ENCODE measurements at places on chromosomes 16 and 17. TPM values are rescaled to one million over a fixed set of nuclear protein-coding genes. Genes with fewer than 3 reads are reported as not detected.

DNA sequence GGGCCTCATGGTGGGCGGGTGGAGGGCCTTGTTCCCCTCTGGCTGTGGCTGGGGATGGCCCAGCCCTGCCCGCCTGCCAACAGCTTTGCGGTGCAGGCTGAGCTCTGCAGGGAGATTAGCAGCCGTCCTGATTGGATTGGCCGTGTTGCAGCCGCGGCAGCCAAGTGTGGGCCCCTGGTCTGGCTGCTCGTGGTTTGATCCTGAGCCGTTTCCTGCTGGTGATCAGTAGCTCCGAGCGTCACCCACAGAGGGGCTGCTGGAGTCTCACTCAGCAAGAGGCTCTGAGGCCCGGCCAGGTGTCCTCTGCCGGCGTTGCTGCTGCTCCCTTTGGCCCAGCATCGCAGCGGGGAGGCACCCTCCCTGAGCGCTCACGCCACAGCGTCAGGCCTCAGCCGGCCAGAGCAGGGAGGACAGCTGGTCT lies 32.5 kb downstream of the BAIAP2 start:
- no peaks in the 10 kb centered on the region for H3K36me3 ChIP-seq
- no peak for DNase-seq
- H3K4me1 ChIP-seq: peaks cover 22% of the 10 kb centered on the region
- H3K4me3 ChIP-seq: no peak overlapping the region
- no peaks in the 10 kb centered on the region for H3K27me3 ChIP-seq

Gene KRT20
- total RNA-seq: not detected

DNA sequence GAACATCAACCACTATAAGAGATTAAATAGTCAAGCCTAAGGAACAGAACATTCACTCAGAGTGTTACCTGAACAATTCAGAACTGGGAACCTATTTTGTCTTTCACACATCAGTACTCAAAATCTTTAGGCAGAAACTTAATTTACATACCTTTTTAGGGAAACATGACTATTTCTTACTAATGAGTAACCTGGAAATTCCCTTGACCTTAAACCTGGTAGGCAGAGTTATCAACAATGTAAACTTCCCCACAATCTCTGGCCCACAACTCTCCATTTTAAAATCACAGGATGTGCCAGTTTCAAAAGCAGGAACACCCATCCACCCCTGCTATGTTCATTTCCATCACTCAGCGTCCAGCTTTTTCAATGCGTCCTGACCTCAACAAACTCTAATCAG lies 132.9 kb upstream of the ANKFN1 start:
- no peaks in the 10 kb centered on the region for H3K27me3 ChIP-seq
- H3K27ac ChIP-seq: no peak overlapping the region
- H3K36me3 ChIP-seq: no peaks in the 10 kb centered on the region

DNA sequence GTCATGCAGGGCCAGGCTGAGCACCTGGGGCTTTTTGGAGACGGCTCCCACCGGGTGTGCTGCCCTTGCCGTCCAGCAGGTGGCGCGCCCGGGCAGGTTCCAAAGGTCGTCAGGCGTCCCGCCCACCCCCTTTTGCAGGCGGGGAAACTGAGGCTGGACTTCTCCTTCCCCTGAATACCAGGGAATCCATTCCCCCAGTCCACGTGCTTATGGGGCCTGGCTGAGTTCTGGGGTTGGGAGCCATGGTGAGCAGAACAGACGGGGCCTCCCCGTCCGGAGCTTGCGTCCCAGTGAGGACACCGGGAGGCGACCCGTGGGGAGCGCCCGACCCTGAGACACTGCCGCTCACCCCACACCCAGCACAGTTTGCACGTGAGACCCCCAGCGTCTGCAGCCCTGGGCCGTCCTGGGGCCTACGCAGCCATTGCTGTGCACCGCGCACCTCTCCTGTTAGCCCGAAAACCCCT lies 51.8 kb upstream of the JPH3 start:
- no peaks in the 10 kb centered on the region for H3K4me1 ChIP-seq
- H3K27me3 ChIP-seq: peaks cover 12% of the 10 kb centered on the region
- peak; percentile 87 for DNase-seq
- no peak overlapping the region for H3K4me3 ChIP-seq
- H3K36me3 ChIP-seq: no peaks in the 10 kb centered on the region

DNA sequence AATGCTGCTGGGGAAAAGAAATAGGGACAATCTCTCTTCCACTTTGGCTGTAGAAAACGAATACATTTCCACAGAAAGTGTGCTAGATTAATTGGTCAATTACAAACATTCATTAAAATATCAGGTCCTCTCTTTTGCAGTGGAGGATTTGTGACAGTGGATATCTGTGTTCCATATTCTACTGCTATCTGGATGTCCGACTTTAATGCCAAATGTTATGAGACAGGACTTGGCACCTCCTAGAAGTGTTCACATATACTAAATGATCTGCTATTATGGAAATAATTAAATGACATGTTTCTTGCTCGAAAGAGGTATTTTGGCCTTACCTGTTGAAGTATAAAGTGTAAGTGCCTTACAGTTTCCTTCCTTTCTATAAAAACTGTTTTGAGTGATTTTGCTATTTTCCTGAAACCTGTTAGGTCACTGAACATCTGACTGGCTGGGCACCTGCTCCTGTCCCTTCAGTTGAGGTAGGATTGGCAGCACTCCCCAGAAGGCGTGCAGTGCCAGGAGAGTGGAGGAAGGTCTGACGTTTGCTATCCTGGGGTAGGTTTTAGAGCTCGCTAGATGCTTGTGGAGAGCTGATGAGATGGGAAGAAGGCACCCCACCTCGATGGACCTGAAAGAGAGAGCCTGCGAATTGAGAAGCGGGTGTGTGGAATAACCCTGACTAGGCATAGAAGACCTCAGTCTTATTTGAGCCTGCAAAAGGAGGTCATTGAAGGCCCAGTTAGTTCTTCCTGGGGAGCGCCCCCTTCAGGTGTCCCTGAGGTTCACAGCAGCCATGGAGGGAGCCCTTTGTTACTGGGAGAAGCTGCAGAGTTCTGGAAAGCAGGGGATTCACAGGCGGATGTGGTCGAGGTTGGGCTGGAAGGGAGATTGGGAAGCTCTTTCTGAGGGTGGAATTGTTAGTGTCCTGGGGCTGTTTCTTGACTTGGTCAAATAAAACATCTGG lies 159.4 kb upstream of the ZNF267 start:
- peaks cover 7% of the 10 kb centered on the region for H3K36me3 ChIP-seq
- no peaks in the 10 kb centered on the region for H3K27me3 ChIP-seq
- DNase-seq: peak; percentile 71
- H3K27ac ChIP-seq: peak overlapping the region; percentile 93
- peak overlapping the region; percentile 99 for H3K4me3 ChIP-seq
- H3K4me1 ChIP-seq: peaks cover 11% of the 10 kb centered on the region

DNA sequence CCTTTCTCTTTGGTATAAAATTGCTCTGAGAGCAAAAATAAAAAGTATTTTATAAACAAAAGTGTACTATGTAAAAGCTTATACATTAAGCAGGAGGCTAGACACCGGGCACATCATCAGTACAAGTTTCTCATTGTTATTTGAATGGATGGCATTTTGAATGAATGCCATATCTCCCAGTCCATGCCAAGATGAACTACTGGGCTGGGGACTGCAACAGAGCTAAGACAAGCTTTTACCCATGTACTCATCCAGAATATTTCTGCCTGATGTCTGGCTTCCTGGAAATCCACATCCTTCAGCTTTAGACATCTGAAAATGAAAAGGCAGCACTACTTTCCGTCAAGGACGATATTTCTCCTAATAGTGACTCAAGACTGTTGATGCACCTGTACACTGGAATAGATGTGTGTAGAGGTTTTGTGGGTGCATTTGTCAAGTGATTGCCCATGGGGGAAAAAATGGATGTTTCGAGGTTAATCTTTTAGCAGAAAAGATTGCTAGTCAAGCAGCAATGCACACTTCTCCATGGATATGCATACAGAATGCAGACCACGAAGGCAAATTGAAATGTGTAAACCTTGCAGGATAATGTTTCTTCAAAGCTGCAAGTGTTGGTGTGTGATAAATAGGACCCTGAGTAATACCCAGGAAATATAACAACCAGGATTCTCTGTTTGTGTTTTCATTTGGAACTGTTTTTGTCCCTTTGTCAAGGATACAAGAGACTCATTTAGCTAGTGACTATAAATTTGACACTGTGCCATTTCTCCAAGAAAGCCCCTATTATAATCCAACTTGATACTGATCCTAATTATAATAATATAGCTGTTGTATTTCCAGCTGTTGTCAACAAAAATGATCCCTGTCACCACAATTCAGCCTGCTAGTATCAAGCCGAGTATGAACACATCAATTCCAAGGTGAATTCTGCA lies 173.8 kb downstream of the CDH8 start:
- no peak overlapping the region for H3K4me3 ChIP-seq
- no peak for DNase-seq
- H3K27ac ChIP-seq: no peak overlapping the region
- H3K27me3 ChIP-seq: no peaks in the 10 kb centered on the region

Gene SMIM5
- under 0.01 TPM for total RNA-seq

DNA sequence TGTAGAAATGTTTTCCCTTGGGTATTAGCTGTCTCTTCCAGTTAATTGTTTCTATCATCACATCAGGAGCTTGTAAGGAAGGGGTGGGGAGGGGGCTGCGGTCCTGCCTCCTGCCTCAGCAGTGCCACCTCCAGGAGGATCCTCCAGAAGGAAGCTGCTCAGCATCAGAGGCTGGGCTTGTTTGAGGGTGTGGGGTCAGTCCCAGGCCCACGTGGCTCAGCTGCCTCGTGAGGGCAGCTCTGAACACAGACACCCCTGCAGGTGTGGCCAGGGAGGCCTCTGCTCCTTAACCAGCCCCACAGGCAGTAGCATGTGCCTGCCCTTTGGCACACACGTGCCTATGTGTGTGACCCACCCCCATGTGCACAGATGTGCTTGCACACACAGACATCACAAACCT lies 46.3 kb downstream of the MRM1 start:
- DNase-seq: no peak
- no peaks in the 10 kb centered on the region for H3K36me3 ChIP-seq
- peaks cover 36% of the 10 kb centered on the region for H3K27me3 ChIP-seq
- H3K4me1 ChIP-seq: no peaks in the 10 kb centered on the region
- no peak overlapping the region for H3K4me3 ChIP-seq
- no peak overlapping the region for H3K27ac ChIP-seq

Gene CRYBA1
- total RNA-seq: not detected

DNA sequence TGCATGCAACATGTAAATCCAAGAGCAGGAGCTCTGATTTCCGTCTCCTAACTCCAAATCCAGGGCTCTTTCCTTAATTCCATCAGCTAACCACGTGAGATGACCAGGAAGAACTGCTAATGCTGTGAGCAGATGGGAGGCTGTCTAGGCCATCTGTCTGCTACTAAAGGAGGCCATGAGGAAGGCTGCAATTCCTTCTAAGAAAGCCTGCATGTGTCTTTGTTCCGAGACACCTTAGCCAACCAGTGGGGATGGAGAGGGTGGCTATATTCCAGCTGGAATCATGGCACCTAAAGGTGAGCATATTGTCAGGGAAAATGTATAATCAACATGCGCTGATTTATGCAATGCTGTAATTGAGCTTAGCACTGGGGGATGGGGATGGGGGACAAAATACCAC lies 267.2 kb upstream of the CDH5 start:
- DNase-seq: no peak
- H3K27ac ChIP-seq: no peak overlapping the region
- no peak overlapping the region for H3K4me3 ChIP-seq
- H3K4me1 ChIP-seq: peaks cover 6% of the 10 kb centered on the region
- no peaks in the 10 kb centered on the region for H3K27me3 ChIP-seq

DNA sequence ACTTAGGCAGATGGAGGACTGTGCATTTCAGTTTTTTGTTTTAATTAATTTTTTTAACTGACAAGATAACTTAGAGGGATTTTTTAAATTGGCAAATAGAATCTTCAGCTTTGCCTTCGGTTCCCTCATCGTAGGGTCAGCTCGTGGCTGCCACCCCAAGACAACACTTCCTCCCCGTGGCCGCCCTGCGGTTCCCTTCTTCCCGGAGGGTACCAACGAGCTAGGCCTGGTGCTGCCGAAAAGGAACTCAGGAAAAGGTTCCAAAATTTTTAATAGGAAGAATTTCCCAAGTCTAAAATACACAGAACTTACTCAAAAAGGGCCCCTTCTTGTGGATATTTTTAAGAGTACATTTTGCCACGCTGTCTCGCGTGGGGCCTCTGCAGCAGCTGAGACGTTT lies 210.4 kb upstream of the CHMP6 start:
- H3K27ac ChIP-seq: no peak overlapping the region
- no peaks in the 10 kb centered on the region for H3K36me3 ChIP-seq
- DNase-seq: no peak
- peaks cover 9% of the 10 kb centered on the region for H3K4me1 ChIP-seq
- H3K27me3 ChIP-seq: no peaks in the 10 kb centered on the region
- no peak overlapping the region for H3K4me3 ChIP-seq

- no peak for DNase-seq
- H3K4me3 ChIP-seq: no peak overlapping the region
- H3K4me1 ChIP-seq: no peaks in the 10 kb centered on the region
- H3K36me3 ChIP-seq: no peaks in the 10 kb centered on the region
- H3K27ac ChIP-seq: no peak overlapping the region
- no peaks in the 10 kb centered on the region for H3K27me3 ChIP-seq
Measured at GRCh38 chr16:22753451-22753850, 60.5 kb upstream of the HS3ST2 start.

Gene CRHR1
- total RNA-seq: not detected

GRCh38 chr17:41734139-41734948 lies at the start of gene HAP1:
HAP1 (minus strand) TSS chr17:41734643; CDS start chr17:41734634, 9 bp downstream.
- peaks cover 7% of the 10 kb centered on the region for H3K4me1 ChIP-seq
- peak; percentile 89 for DNase-seq
- H3K27ac ChIP-seq: no peak within 1 kb of the TSS
- H3K36me3 ChIP-seq: no peaks in the 10 kb centered on the region
- peak within 1 kb of the TSS; percentile 53 for H3K4me3 ChIP-seq

Gene C16orf74
- total RNA-seq: 0.72 TPM

Gene MT4
- not detected for total RNA-seq

GRCh38 chr17:4968486-4969046 lies 949 bp upstream of the SPAG7 start:
- H3K27me3 ChIP-seq: no peaks in the 10 kb centered on the region
- H3K27ac ChIP-seq: peak overlapping the region; percentile 96
- DNase-seq: no peak
- peaks cover 34% of the 10 kb centered on the region for H3K4me1 ChIP-seq
- H3K36me3 ChIP-seq: peaks cover 29% of the 10 kb centered on the region
